ENCODE measurements at places on chromosomes 7 and 10.

- no peak for DNase-seq
Measured at GRCh38 chr10:98778277-98778759, 331.6 kb upstream of the HPS1 start.

- DNase-seq, result no peak
Measured at GRCh38 chr7:100401811-100402210, 26.7 kb downstream of the ZCWPW1 start.

- DNase-seq, result peak; percentile 21
Measured at GRCh38 chr7:65265933-65266519, 107.6 kb upstream of the ZNF92 start.

- DNase-seq, result no peak
Measured at GRCh38 chr10:87578842-87579401, 74.2 kb downstream of the MINPP1 start.

DNA sequence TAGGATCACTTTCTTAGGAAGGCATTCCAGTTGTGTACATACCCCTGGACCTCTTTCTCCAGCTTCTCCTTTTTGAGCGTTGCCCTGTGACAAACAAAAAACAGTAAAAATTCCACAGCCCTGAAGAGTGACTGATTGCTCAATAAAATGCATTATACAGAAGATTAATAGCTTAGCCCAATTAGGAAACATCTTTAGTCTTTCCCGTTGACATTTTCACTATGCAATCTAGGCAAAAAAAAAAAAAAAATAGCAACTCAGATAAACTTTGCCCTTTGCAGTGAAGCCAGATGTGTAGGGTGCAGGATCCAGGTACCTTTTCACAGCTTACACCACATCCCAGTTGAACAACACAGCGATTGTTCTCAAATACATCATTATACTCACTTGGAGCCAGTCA is 17.9 kb downstream of the COL28A1 start:
- no peak for DNase-seq

GRCh38 chr7:54697659-54698186 is 61.3 kb downstream of the SEC61G start:
- no peak for DNase-seq

DNA sequence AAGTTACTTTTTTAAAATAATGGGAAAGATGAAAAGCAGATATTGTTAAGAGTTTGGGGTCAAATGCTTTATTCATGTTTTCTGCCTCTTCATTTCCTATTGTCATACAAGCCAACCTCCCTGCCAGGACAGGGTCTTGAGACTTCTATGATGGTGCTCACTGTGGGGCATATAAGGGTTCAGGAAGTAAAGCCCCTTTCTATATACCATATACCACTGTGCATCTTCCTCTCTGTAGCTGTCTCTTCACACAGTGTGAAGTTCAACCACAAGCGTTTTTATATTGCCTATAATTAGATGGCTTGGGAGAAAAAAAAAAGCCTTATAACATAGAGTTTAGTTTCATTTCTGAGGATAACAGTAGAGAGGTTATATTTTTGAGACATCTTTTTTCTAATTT is 389.8 kb upstream of the SORCS1 start:
- DNase-seq, result no peak

DNA sequence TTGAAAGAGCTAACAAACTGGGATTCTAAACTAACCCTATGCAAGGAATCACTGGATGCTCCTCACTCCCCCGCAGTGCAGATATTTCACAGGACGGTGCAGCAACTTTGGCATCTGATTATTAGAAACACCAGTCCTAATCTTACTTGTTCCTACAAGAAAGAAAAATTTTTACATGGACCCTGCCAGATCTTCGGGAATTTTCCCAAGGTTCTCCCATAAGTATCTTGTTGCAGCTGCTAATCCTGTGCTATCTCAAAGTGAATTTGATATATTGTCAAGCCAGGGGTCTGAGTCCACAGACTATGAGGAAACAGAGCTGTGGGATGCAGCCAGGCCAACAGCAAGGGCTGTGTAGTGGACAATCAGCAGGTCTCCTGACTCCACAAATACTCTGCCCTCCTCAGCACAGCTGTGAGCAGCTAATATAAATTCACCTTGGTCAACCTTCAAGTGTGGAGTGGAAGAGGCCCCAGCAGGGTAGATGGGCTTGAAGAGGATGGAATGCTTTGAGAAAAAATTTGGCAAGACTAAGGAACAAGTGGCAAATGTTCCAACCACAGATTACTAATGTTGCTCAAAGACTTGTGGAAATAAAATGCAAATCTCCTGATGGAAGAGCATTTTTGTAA is 25.6 kb downstream of the VSTM4 start:
- DNase-seq, result peak; percentile 55

DNA sequence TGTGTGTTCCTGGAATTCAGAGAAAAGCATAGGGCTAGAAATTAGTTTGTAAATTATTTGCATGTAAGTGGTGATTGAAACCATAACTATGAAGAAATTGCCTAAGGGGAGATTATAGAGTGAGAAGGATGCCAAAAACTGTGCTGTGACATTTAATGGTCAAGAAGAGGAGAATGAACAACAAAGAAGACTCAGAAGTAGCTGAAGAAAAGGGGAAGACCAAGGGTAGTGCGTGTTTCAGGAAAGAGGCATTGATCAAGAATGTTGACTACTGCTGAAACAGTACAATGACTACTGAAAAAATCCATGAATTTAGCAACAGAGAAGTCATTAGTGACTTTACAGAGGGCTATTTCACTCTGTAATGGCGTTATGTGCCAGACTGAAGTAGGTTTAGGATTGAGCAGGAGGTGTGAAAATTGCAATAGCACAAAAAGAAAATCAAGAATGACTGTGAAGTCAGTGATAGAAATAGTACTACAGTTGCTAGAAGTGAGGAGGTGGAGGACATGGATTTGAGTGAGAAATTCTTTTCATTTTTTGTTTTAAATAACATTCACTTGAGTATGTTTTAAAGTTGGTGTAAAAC is 28.9 kb upstream of the SAMD9L start:
- DNase-seq, result no peak

DNA sequence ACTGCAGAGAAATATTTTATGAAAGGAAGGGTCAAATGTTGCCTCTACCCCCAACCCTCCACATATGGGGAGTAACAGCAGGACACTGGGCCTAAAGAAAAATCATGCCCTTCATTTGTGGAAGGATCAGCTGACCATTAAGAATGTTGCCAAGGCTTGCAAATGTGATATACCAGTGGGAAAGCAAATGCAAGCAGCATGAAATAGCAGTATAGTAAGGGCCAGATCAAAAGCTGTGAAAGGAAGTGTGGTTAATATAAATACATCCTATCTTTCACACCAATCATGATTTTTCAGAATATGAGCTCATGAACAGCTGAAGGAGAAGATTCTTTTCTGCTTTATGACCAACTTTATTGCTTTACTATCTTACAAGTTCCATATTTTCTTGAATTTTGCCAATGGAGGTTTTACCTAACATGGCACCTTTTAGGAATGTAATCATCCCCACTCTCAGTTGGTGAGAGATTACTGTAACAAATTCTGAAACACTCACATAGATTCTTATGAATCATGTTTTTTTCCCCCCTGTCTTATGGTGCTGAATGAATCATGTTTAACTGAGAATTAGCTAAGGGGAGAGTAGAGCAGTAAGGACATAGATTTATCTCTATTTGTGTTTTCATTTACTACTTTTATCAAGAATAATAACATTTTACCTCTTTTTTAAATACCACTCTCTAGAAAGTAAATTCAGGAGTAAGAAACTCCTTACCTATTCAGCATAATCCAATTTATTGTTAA is 12.1 kb upstream of the ATAD1 start:
- DNase-seq, result no peak

DNA sequence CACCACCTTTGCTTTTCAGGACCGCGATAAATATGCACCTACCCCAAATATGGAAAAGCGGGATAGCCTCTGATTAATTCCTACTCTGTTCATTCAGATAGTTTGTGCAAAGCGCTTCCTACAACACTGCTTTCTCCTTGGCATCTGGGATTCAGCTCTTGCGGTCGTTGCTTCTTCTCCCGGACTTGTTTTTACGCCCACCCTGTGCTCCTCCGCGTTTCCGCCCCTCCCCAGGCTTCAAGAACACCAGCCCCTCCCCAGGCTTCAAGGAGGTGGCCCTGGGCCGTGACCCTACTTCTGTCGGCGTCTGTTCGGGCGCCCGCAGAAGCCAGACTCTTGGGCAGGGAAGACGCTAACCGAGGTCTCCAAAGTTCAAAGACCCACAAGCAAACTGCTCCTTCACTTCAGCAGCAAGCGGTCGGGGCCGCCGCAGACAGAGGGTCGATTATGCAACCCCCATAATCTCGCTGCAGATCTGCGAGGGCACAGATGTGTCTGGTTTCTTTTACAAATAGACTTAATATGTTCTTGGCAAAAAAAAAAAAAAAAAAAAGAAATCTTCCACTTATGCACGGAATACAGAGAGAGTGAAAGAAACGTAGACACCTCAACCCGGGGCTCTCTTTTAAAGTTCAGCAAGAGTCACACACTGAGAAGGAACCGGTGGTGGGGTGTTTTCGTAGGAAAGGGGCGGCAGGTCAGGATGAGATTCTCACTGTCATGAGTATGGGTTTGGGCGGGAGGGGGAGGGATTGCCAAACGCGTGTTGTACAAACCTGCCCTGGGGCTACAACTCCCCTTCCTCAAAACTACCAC is 1.9 kb downstream of the DLX5 start:
- no peak for DNase-seq

DNA sequence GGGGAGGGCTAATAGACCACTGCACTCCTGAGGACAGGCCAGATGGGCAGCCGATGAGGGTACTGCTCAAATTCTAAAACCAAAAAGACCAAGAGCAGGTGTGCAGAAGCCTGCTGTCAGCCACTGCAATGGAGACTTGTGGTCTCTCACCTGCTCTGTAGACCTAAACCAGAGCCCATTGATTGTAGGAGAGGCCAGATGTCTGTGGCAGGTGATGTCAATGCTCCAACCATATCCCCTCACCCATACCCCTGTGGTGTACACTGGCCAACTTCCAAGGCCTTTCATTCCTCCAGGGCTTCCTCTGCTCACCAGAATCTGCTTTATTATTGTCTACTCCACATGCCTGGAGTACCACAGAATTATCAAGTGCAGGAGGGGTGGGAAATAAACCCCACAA is 116.9 kb upstream of the CHST15 start:
- DNase-seq, result no peak

- peak; percentile 94 for DNase-seq
Measured at GRCh38 chr7:105876091-105876963, at the start of gene ATXN7L1. TSS of gene ATXN7L1 (minus strand) at chr7:105876599. CDS start at chr7:105876558, 41 bp downstream.

DNA sequence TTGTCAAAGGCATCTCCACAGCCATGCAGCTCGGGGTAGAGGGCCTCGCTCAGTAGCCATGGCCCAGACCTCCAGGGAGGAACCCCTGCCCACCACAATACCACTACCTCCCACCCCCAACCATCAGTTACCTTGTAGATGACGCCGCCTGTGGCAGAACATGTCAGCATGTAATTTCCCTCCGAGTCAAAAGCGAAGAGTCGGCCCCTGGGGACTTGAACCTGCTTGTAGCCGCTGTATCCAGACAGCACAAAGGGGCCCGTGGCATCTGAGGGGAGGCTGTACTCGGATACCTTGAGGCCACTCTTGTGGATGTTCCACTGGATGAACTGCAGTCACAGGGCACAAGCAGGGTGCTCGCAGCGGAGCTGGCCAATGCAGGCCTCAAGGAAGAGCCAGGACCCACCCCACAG is 16.3 kb upstream of the CYREN start:
- DNase-seq, result peak; percentile 55

DNA sequence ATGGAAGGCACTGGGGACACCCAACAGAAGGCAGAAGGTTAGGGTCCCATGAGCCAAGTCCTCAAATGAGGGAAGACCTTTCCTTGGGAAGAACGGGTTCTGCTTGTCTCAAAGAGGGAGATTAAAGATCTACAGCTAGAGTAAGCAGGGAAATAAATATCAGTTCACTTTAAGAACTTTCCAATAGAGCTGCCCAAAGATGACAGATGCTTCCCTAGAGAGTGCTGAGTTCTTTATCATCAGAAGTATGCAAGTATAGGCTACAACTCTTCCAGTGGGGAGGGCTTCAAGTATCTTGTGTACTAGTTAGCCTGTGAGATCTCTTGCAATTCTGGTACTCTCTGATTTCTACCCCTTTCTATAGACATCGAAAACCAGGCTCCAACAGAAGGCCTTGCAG is 39.4 kb downstream of the EMX2 start:
- no peak for DNase-seq

GRCh38 chr10:117569610-117570390 is 27.3 kb downstream of the EMX2 start:
- no peak for DNase-seq

- DNase-seq, result no peak
Measured at GRCh38 chr7:5187605-5188004, 2.4 kb upstream of the WIPI2 start.

DNA sequence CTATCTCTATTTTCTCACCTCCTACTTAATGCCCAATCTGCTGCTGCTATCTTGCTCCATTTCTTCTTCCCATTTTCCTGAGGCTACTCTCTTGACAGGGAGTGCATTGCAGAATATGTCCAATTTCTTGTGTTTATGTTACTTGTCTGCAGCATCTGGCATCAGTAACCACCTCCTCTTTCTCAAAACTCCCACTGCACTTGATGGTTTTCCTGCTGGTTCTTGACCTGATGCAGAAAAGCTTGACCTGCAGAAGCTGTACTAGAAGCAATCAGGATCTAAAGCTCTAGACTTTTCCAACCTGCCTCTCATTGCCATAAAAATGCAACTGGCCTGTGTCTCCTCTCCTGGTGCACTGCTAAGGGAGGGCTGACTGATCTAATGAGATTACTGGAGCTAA is 287.8 kb downstream of the ZEB1 start:
- DNase-seq, result no peak

- peak; percentile 50 for DNase-seq
Measured at GRCh38 chr7:119270045-119270464, 1002.9 kb upstream of the KCND2 start.

- no peak for DNase-seq
Measured at GRCh38 chr10:43260117-43260761, 6.6 kb downstream of the RASGEF1A start.

- DNase-seq, result no peak
Measured at GRCh38 chr10:124991835-124992234, 49.9 kb downstream of the ZRANB1 start.

DNA sequence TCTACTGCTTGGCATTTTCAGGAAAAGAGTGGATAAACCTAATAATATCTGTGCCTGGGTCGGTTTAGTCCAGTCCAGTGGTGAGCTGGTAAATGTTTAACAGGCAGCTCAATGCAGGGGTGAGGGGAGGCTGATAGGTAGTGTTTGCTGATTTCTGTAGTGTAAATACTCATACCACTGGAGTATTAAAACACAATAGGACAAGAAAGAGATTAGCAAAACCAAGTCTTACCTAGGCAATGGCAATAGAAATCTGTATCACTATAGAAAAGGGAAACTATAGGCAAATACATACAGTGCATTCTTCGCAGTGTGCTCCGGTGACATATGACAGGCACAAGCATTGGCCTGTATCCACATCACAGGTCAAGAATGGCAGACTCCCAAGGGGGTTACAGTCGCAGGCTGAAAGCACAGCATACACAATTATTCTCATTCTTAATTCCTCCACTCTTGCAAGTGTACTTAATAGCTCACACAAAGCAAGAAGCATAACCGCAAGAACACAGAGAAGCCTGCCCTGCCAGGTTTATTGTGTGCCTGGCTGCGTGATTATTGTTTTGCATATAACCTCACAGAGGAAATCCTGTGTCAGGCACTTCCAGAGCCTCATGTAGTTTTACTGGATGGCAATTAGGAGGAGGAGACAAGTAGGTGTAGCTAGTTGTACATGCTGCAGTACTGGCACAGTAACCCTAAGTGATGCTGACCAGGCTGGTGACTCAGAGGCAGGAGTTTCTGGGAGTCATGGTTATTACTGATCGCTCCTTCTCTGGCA is 35.0 kb downstream of the LAMB4 start:
- no peak for DNase-seq

- DNase-seq, result no peak
Measured at GRCh38 chr10:70302292-70302691, 18.5 kb upstream of the NPFFR1 start.
